ENCODE measurements at places on chromosomes 6 and 20.

DNA sequence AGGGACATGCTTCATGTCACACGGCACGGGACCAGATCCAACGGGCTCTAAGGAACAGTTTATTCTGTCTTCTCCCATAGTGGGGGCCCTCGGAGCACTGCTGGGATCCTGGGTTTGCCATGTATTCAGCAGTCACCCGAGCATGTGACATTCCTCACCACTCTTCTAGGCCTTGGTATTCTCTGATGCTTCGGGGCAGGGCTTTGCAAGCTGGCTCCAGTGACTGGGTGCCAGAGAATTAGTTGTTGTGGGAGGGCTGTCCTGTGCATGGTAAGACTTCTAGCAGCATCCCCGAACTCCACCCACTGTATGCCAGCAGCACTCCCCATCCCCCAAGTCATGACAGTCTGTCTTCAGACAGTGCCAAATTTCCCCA, 5.4 kb downstream of the CCN5 start:
- no peak overlapping the region for H3K4me3 ChIP-seq
- no peak for DNase-seq
- no peaks in the 10 kb centered on the region for H3K27me3 ChIP-seq
- no peaks in the 10 kb centered on the region for H3K4me1 ChIP-seq
- no peaks in the 10 kb centered on the region for H3K36me3 ChIP-seq
- no peak overlapping the region for H3K27ac ChIP-seq

DNA sequence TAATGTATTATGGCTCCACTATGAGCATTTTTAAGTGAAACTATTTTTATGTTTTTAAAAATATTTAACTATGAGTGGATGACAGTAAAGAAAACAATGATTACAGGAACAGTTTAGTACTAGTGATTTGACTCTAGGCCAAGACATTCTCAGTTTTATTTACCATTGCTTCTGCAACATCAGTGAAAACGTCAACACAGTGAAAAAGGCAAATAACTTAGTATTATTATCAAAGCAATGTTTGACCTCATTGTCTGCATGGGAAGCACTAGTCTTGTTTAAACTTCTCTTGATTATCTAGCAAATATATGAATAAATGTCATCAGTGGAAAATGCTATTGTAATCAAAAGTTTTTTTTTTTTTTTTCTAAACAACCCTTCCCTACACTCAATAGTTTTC, 165.0 kb downstream of the HTR1B start:
- H3K36me3 ChIP-seq: no peaks in the 10 kb centered on the region
- no peaks in the 10 kb centered on the region for H3K4me1 ChIP-seq
- no peak overlapping the region for H3K4me3 ChIP-seq

- H3K36me3 ChIP-seq: no peaks in the 10 kb centered on the region
- H3K4me3 ChIP-seq: no peak overlapping the region
- H3K4me1 ChIP-seq: peaks cover 8% of the 10 kb centered on the region
- no peak overlapping the region for H3K27ac ChIP-seq
- H3K27me3 ChIP-seq: peaks cover 37% of the 10 kb centered on the region
- DNase-seq: no peak
These were observed 7.7 kb upstream of the GJA10 start for GRCh38 chr6:89886378-89887120.

GRCh38 chr6:3323696-3324261, 65.0 kb downstream of the PSMG4 start:
- DNase-seq: no peak
- H3K4me3 ChIP-seq: no peak overlapping the region
- H3K27me3 ChIP-seq: peaks cover 11% of the 10 kb centered on the region
- no peaks in the 10 kb centered on the region for H3K36me3 ChIP-seq
- H3K27ac ChIP-seq: no peak overlapping the region
- H3K4me1 ChIP-seq: peaks cover 17% of the 10 kb centered on the region

GRCh38 chr20:54619682-54620081, 144.3 kb downstream of the DOK5 start:
- H3K4me3 ChIP-seq: no peak overlapping the region
- H3K36me3 ChIP-seq: no peaks in the 10 kb centered on the region
- no peak overlapping the region for H3K27ac ChIP-seq
- no peak for DNase-seq
